ENCODE measurements at places on chromosomes 1 and 21.
A peak's percentile ranks its signal among the peaks of the same experiment; 100 is the strongest.

DNA sequence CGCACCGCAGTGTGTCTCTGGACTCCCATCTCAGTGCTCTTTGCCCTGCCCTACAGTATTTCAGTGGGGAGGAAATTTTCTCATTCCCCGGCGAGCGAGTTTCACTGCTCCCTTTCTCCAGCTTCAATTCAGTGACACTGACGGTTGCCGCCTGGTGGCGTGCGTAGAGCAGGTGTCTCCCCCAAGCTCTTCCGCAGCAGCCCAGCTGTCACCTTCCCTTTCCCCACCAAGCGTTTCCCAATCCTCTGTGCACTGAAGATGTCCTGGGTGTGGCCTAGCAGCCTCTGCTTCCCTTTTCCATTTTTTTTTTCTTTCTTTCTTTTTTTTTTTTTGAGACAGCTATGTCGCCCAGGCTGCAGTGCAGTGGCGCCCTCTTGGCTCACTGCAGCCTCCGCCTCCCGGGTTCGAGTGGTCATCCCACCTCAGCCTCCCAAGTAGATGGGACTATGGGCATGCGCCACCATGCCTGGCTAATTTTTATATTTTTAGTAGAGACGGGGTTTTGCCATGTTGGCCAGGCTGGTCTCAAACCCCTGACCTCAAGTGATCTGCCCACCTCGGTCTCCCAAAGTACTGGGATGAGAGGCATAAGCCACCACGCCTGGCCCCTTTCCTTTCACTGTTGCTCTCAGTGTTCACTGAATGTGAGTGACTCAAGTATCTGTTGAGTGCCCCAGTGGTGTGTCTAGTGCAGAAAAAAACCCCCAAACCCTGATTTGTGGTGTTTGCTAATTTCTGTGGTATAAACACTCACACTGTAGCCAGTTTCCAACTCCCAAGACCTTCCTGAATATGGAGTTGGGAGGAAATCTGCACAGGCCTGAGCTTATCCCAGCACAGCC lies 30.1 kb downstream of the TNFRSF1B start:
- no peak for DNase-seq

DNA sequence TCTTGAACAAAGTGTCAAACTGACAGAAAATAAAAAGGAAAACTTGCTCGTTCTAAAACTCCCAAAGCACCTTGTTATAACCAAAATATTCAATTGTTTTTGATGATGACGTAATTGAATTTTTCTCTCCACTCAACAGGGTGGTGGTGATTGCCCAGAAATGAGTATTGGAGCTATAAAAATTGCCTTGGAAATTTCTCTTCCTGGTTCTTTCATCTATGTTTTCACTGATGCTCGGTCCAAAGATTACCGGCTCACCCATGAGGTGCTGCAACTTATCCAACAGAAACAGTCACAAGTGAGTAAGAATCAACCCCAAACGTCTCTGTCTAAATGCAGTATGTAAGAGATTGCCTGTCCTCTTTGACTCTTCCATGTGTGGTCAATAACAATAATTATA lies 130.1 kb downstream of the HMCN1 start:
- no peak for DNase-seq

DNA sequence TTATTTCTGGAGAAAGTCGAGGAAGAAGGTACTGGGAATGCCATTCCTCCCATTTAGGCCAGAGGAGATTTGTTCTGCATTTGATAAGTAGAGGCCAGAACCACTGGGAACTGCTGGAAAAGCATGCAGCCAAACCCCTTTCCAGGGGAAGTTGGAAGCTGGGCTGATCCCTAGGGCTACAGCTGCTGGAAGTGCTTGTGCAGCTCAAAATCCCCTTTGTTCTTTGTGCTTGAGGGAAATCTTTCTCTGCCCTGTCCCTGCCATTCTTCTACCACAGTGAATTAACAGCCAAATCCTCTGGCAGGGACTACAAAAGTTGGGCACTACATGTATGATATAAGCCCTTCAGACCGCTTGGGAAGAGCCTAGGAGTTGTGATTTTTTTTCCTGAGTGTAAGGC lies 734.1 kb downstream of the LRRIQ3 start:
- DNase-seq: no peak

- DNase-seq: no peak
Measured at GRCh38 chr1:12359359-12360133, 129.7 kb downstream of the VPS13D start.

DNA sequence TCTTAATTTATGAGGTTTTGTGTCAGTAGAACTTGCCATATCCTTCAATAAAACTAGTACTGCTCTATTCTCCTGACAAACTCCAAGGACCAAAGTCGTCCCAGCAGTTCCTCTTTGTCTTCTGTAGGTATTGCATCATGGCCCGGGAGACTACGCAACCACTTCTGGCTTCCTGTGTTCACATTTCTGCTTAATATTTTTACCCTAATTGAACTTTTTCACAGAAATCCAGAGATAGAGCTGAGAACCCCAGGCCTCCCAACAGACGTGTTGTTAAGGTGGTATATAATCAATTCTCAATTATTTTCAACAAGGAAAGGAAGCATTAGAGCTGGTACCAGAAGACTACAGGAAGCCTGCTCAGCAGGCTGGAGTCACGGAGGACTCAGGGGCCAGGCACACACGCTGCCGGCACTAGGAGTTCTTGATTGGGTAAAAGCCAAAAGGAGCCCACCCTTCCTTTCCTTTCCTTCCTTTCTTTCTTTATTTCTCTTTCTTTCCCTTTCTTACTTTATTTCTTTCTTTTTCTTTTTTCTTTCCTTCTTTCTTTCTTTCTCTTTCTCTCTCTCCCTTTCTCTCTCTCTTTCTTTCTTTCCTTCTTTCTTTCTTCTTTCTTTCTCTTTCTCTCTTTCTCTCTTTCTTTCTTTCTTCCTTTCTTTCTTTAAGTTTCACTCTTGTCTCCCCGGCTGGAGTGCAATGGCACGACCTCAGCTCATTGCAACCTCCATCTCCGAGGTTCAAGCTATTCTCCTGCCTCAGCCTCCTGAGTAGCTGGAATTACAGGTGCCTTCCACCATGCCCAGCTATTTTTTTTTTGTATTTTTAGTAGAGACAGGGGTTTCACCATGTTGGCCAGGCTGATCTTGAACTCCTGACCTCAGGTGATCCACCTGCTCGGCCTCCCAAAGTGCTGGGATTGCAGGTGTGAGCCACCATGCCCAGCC lies 173.7 kb downstream of the ZBTB18 start:
- DNase-seq: no peak

- no peak for DNase-seq
Measured at GRCh38 chr1:110050602-110051261, 16.3 kb downstream of the STRIP1 start.

DNA sequence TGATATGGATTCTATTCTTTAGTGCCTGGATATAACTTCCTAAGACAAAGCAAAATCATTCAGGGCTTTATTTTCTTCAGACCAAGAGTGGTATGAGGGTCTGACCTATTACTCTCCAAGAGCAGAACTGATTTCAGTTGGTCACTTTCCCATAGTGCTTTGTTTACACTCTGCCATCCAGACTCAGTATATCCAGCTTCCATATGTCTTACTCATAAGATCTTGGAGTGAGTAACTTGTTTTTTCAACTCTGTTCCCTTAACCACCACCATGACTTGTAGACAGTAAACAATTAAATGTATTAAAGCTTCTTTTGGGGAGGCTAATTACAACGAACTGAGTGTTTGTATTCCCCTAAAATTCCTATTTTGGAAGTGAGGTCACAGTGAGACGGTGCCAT lies 83.4 kb downstream of the USP24 start:
- no peak for DNase-seq

DNA sequence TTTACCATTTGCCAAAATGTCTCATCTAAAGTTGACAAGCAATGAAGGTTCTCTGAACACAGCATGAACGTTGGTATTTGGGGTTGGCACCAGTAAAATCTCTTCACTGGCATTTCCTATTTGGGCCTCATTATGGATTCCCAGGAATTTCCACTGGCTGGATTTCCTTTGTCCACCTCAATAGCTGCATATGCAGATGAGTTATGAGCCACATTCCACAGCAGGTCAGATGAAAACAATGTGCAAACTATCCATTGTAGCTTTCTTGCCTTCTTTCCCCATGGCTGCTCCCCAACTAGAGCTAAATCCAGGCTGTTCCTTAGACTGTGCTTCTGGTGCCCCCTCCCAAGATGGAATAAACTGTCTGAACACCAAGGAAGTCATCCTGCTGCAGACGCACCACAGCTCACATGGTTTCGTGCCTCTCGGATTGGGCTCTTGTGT lies 168.1 kb upstream of the FGGY start:
- no peak for DNase-seq

- DNase-seq: peak; percentile 90
Measured at GRCh38 chr21:33266050-33266788, at the start of gene IL10RB. Gene IL10RB, plus strand, starts transcription at chr21:33266367. Its CDS starts 99 bp downstream, at chr21:33266466.

DNA sequence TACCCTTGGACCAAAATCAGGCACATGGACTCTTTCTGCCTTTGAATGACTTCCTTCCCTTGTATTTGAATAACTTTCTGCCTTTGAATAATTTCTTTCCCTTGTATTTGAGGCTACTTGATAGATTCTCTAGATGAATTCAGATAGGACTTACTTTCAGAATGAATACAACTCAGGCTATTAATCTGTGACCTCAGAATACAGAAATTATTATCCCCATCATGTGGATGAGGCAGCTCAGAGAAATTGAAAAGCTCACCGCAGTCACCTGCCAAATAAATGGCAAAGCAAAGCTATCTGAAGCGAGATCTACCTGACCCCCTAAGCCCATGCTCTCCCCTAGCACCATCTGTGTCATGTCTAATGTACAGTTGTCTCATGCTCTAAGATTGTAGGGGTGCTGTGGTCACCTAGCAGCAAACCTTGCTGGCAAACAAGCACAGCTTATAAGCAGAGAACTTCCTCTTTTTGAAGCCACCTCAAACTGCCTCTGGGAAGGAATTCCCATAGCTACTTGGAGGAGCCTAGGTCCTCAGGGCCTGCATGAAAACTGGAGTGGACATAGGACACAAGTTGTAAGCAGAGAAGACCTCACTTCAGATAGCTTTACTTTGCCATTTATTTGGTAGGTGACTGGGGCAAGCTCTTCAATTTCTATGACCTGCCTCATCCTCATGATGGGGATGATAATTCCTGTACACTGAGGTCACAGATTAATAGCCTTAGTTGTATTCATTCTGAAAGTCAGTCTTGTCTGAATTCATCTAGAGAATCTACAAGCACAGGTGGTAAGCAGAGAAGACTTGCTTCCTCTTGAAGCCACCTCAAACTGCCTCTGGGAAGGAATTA lies 66.1 kb downstream of the FASLG start:
- DNase-seq: peak; percentile 22

DNA sequence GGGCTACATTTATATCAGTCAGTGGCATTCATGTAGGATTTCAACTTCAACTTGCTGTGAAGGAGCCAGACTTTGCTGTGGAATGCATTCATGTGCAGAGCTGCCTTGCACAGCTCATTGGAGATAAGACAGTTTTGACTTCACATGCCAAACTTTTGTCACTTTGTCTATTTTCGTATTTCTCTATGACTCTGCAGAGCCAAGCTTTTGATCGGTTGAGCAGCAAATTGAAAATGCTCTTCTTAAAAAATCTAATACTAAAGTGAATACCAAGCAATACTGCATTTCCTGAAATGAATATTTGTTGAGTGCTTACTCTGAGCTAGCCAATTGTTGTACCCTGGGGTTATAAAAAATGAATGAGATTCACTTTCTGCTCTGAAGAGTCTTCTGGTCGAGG lies 388.7 kb downstream of the ST6GALNAC3 start:
- DNase-seq: no peak

DNA sequence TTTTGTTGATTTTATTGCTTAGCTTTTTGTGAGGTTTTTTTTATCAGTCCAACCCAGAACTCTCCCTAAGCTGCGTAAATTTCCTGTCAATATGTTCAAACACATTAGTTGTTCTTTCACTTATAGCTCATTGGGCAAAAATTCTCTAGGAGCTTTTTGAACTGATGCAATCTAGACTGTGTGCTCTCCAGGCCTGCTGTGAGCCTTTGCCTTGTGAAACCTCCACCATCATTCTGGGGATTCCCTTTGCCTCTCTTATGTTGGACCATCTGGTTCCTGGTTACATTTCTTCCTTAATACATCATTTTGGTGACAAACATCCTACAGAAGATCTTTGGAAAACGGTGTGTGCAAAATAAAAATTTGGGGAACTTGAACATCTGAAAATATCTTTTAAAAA lies 247.2 kb downstream of the LRRC7 start:
- no peak for DNase-seq

- no peak for DNase-seq
Measured at GRCh38 chr1:61131248-61131647, 48.9 kb downstream of the NFIA start.

DNA sequence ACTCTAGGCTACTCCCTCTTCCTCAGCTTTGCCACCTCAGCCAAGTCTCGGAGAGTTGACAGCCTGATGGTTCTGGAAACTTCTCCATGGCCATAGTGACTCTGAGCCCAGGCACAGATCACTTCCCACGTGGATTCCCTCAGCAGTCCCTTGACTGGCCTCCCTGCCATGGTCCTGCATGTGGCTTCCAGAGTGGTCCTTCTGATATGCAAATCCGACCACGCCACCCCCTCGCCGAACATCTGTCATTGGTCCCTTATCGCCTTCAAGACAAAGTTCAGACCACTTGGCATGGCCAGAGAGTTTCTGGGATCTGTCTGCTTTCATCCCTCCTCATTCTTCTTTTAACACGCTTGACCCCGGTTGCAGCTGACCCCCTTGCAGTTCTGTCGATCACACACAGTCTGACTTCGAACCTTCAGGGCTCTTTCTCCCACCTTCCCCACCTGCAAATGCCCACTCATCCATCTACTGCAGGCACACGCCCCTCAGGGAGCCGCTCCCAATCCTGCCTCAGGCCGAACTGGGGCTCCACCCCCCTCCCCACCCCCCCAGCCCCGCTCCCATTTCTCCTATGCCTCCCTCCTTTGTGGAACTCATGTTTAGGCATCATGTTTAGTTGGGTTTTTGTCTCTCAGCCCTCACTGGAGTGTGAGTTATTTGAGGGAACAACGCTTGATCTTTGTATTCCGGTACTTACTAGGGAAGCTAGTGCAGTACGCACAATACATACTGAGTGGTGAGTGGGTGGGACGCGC lies 29.0 kb downstream of the KIAA1614 start:
- no peak for DNase-seq

DNA sequence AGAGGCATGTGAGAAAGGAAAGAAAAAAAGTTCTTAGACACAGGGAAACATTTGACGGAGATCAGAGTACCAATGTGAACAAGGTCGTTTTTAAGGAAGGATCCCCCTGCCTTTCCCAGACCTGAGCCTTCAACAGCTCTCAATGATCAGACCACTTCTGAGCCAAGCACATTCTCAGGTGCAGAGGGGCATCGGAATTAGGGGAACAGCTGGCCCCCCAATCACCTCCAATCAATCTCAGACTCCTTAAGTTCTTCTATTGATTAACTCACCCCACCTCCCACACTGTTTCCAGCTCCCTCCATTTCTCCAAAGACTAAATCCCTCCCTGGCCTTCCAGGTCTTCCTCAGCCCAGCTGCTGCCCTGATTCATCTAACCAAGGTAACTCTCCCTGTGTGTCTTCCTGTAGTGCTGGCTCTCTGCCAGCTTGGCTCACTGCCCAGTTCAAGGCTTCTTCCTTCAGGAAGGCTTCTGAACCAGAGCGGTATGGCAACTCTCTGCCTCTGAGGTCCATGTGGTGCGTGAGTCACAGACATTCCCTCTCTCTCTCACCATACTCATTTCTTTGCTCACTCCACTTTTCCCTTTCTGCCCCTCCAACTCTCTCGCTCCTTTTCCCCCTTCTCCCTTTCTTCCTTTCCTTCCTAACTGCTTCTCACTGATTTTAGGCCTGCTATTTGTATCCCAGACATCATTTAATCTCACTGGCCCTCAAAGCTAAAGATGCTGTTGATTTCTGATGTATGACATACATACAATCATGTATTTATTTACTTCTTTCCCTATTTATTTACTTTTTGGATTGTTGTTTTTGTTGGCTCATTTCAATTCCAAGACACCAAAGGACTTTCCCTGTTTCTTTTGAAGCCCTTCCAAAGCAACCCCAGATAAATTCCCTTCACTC lies 18.1 kb downstream of the CFAP45 start:
- DNase-seq: no peak
